ENCODE measurements at places on chromosomes 7 and 10. TPM values are rescaled to one million over a fixed set of nuclear protein-coding genes. Genes with fewer than 3 reads are reported as not detected.

DNA sequence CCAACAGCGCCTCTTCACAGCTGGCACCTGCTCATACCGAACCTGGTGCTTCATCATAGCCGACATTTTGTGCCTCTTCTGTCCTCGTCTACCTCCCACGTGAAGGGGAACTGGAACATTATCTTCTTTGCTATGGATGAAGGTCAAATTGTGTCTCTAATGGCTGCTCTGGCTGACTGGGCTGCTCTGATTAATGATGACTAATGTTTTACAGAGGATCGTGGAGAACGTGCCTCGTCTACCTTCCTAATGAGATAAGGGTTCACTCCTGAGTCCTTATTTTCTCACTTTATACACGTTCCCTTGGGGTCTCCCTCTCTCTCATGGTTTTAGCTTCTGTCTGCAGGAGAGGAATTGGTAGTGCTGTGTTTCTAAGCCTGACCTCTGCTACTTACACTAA lies 420.3 kb downstream of the PHTF2 start:
- DNase-seq, result no peak

- DNase-seq, result no peak
These were observed 11.1 kb downstream of the STEAP1B start for GRCh38 chr7:22488643-22489462.

Gene NKX1-2
- not detected for total RNA-seq

Gene NPFFR1
- total RNA-seq, result not detected

Gene FKBP6
- total RNA-seq, result not detected

Gene LRMDA
- 19.2 TPM for total RNA-seq

Gene PNLIPRP3
- total RNA-seq, result not detected
